Lower lobe of right lung (tissue), 2 donors: ENCODE measurements at places on chromosomes 11 and 22. TPM values are rescaled to one million over a fixed set of nuclear protein-coding genes. Genes with fewer than 3 reads are reported as not detected.

DNA sequence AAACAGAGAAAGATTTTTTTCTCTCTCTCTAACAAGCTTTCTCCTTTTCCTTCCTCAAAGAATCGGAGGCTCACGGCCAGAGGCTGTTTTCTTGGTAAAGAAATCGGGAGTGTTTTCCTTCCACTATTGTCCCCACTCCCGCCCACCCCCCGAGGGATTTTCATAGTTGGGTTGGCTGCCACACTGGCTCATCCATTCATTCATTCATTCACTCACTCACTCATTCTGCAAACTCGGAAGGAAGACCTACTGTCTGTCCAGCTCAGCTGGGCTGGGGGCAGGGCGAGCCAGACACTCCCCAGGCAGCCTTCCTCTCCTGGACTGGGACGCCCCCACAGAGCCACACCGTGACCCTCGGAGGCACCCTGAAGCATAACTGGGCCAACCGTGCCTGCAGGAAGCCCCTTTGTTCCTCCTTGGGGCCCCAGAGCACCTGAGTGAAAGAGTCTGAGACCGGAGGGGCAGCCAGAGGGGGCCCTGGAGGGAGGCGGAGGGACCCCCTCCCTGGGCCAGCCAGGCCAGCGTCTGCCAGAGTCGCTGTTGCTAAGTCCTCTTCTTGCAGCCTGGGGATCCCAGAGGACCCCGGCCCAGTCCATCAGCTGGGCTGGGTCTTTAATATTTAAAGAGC lies 17.0 kb downstream of the CDKN1C start:
- no peak for DNase-seq

DNA sequence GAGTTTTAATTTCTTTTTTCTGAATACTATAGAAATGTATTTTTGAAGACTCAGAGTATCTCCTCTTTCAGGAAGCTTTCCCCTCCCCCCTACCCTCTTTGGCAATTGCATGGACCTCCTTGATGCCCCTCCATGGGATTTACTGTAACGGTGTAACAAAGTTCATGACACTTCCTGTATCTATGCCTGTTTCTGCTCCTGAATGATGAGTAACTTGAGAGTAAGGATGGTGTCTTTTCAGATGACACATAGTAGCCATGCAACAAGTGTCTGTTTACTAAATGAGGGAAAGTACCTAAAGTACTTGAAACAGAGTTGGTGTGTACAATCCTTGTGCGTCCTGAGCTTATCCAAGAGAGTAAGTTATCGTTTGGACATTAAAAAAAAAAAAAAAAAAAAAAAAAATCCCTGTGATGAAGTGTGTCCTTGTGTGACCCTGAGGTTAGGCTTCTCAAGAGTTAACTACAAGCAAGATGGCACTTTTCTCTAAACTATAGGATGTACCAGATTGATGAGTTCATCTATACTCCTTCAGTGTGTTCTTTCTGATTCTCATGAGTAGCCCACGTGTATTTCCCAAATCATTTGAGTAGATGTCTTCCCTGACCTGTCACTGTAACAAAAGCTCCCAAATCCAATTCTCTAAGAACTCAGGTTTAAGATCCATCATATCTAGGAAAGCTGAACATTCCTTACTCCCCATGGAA lies 7.4 kb downstream of the ETS1 start:
- no peak for DNase-seq

GRCh38 chr11:43547889-43548381 lies 132.6 kb upstream of the HSD17B12 start:
- DNase-seq: no peak

Gene SCGB1D2
- not detected for total RNA-seq

Gene LRRC10B
- total RNA-seq: 6.4 TPM
